SK-MEL-5 (cell line): ENCODE measurements at places on chromosomes 2 and 18. TPM values are rescaled to one million over a fixed set of nuclear protein-coding genes. Genes with fewer than 3 reads are reported as not detected.

DNA sequence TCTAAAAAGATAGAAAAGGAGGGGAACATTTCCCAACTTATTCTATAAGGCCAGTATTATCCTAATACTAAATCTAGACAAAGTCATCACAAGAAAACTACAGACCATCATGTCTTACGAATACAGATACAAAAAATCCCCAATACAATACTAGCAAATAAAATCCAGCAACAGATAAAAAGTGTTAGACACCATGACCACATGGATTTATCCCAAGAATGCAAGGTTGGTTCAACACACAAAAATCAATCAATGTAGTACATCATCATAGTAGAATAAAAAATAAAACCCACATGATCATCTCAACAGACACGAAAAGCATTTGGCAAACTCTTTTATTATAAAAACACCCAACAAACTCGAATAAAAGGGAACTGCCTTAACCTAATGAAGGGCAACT is 18.5 kb downstream of the SLC66A2 start:
- DNase-seq, result no peak

DNA sequence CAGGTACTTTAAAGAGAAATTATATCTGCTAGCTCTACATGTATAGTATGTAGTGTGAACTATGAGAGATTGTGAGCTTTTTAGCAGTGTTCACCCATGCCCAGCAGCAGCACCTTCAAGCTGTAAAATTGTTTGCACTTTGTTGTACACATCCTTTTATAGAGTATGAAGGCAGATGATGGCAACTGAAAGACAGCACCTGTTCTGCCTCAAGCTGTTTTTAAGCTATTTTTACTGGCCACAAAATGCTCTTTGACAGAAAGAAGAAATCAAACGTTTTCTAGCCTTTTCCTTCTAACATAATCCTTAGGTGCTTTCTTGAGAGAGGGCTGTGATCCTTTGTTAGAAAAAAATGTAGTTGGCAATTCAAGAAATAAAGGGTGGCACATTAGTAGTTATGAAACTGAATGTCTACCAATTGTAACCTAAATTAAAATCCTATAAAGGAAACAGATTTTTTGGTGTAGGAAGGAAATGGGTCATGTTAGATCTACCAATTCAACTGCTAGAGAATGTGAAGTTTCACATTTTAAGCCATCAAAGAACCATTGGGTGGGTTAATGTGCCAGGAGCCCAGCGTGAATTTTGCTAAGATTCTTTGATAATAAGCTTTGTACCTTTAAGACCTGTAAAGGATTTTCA is 59.5 kb downstream of the R3HDM1 start:
- no peak for DNase-seq

DNA sequence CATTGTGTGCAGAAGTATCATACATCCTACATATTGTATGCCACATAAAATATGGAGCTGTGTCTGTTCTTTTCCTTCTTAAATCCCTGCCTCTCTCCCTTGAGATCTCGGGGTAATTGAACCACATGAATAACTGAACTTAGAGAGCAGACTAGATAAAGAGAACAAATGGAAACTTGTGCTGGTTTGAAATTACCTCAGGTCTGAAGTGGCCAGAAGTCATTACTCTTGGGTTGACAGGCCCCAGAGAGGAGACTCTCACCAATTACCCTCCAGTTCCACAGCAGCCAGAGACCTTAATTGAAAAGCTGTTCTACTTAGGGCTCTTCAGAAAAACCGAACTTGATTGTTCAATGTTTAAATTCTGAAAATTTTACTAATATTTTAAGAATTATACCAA is 5.0 kb upstream of the ADAM17 start:
- no peak for DNase-seq

DNA sequence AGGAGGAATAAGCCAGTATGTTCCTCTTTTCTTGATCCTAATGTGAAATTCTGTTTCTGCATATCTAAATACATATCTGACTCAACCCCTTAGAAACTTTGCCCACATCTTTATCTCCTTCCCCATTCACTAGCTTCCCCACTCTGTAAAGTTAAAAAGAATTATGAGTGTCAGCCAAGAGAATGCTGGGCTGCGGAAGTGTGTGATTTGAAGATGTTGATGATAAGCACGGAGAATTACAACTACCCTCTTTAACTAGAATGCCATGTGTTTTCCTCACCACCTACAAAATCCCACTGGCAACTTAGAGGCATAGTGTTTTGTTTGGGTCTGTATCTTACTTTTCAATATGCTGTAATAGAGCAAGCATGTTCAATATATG is 490.4 kb upstream of the FANCL start:
- DNase-seq, result no peak

DNA sequence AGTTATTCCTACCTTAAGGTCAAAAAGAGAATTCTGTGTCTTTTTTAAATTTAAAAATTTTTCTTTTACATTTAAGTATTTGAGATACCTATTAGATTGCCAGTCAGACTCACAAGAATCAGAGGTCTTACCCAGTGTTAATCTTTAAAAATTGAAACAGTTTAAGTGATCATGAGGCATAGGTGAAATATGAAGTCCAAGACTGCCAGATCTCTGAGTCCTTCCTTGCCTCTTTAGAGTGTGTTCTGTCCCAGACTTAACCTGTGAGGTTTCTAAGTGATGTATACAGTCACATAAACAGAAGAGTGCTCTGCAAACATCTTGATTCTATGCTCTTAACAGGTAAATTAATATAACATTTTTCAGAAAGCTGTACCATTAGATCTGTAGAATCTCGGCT is 40.6 kb downstream of the ACTR3 start:
- DNase-seq, result no peak

DNA sequence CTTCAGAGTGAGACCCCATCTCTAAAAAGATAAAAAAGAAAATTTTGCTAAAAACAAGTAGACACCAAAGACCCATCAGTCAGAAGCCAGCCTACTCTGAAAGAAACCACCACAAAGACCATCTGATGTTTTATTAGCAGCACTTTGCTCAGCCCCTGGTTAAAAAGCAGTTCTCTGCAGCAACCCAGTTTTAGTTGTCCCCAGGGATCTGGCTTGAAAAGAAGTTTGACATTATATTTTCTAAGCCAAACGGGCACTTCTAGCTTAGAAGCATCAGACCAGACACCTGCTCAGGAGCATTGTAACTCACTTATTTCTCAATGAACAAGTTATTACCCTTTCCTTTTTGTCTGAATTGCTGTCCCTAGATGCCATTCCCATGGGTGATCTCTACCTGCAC is 164.2 kb upstream of the ETAA1 start:
- DNase-seq, result no peak

DNA sequence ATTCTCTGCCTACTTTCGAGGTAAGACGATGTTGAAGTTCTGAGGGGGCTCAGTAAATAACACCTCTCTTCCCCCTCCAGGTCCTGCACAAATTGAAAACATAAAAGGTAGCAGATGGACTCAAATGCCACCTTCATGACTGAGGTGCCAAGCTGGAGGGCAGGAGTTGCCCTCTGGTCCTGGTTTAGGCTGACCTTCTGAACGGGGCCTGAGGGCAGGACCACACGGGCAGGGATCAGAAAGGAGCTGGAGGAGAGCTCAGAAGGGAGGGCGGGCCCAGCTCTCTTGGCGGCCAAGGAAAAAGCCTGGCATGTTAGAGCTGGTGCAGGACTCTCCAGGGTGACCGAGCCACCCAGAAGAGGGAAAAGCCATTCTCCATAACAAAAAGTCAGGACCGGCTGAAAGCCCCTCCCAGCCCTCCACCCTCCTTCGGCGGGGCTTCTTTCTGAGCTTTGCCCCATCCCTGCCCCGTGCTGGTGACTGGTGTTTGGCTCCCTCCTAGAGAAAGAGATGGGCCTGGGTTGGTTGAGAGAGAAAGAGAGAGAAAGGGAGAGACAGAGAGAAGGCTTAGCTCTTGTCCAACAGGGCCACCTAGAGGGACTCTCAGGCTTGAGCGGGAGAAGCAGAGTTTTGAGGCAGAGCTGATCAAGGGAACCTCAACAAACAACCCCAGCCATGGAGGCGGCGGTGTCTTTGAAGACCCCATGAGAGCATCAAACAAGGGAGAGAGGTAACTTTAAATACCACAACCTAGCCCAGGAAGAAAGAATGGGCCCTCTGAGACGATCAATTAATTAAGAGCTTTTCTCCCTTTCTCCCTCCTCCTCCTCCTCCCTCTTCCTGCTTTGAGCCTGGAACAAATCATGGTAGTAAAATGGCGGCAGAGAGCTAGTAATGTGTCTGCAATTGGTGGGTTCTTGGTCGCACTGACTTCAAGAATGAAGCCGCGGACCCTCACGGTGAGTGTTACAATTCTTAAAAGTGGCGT is 50.8 kb downstream of the WIPF1 start:
- DNase-seq, result peak; percentile 94

DNA sequence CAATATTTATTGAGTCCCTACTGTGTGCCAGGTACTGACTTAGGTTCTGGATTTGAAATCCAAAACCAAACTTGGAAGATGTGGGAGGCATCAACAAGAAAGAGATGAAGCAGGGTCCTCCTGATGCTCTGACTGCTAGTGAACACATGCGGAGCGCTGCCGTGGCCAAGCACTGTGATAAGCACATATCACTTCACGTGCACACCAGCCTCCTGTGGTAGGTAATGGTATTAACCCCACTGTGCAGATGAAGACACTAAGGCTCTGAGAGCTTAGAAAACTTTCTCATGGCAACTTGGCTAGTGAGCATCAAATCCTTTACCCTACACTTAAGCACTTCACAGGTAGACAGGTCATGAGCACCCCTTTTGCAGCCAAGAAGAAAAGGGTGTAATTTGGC is 216.1 kb downstream of the HAUS1 start:
- no peak for DNase-seq

- no peak for DNase-seq
These were observed 72.4 kb upstream of the GPC1 start for GRCh38 chr2:240362826-240363745.

DNA sequence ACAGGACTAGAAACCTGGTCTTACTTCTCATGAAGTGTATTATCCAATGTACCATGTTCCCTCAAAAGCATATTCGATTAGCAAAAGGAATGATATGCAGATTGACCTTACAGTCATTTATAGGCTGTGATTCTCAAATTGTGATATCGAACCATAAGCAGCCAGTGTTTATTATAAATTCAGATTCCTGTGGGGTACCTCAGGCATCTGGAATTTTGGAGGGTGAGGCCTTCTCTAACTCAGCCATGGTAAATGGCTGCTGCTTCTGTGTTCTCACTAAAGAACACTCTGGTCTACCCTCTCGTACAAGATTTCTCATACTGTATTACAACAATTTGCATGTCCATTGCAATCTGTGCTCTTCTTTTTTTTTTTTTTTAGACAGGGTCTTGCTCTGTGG is 84.5 kb downstream of the PRPF40A start:
- DNase-seq, result no peak

GRCh38 chr2:178865999-178866398 is 58.8 kb upstream of the TTN start:
- DNase-seq, result no peak

- peak; percentile 97 for DNase-seq
These were observed 245.6 kb downstream of the HDAC4 start for GRCh38 chr2:239154971-239155805.

DNA sequence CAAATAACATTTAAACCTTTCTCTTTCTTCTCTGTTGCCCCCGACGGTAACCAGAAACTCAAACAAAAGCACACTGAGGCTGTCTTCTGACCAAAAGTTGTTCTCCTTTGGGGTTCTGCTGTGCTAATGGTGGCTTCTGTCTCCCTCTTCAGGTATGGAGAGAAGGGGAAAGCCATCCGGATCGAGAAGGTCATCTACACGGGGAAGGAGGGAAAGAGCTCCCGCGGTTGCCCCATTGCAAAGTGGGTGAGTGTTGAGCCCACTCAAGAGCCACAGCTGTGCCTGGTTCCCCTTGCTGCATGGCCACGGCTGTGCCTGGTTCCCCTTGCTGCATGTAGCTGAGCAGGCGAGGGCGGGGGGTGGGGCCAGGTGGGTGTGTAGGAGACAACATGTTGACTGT is 67.4 kb downstream of the BOLA3 start:
- no peak for DNase-seq

DNA sequence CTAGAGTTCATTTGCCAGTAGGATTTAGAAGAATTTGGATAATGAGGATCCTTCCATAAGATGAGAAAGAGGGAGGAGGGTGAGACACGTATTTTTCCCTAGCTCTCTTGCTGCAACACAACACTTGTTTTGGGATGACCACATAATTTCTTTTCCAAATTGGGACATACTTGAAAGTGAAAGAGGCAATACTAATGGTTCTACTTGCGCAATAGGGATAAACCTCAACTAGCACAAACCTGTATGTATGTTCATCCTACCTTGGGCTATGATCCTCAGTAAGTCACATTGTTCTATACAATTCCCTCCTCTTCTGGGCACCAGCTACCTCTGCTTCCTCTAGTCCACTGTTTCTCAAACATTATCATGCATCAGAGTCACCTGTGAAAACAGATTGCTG is 1208.8 kb upstream of the LRRTM1 start:
- no peak for DNase-seq

DNA sequence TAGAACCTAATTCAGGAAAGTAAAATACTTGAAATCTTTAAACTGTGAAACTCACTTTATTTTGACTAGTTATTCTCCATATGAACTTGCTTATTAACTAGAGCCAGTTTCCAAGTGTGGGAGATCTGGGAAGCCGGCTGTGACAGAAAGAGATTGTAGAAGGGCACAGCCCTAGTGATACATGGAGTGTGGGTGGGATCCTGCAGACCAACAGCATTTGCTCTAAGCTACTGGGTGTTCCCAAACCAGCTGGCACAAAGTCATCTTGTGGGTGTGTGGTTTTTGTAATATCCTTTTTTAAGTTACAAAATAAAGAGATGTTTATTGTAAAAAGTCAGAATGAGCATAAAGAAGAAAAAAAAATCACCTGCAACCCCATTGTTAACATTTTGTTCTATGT is 3.4 kb downstream of the DUSP19 start:
- no peak for DNase-seq

GRCh38 chr2:201176081-201176481 is 6.9 kb upstream of the CASP10 start:
- DNase-seq, result peak; percentile 90

DNA sequence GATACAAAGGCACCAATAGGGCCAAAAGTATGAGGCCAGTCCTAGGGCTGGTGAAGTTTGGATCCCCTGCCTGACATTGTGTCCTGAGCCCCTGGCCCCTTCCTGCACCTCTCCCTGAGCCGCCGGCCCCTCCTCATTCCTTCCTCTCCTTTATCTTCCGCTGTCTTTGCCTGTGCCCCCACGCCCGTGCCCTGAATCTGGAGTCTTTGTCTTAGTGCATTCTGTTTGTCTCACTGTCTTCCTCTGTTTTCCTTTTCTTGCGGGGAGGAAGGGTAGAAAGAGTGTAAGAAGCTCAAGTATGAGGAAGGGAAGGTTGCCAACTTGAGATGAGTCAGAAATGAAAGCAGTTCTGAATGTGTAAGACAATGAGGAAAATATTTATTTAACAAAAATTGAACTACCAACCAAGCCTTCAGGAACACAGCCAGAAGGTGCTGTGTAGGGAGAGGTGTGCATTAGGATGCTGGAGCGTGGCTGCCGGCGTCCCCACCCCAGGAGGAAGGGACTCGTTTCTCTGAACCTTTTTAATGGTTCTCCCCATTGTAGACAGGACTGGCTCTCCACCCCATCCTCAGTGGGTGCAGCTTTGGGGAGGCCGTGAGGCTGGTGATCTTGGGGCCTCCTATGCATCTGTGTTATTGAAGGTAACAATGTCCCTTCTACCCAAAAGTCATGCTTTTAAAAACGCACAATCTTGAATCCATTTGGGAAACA is 133.1 kb downstream of the NEDD4L start:
- DNase-seq, result peak; percentile 22

MALL gene
- total RNA-seq, result not detected in 2 replicates

CYRIA gene
- 0.05 and 0.11 TPM in 2 replicates for total RNA-seq

AOX1 gene
- 0.29 and 0.61 TPM in 2 replicates for total RNA-seq

SOX11 gene
- not detected in 2 replicates for total RNA-seq

MEX3C gene
- total RNA-seq, result 72.9 and 76.3 TPM in 2 replicates

LDAH gene
- 42.4 and 43.7 TPM in 2 replicates for total RNA-seq

VRK2 gene
- 36.1 and 36.3 TPM in 2 replicates for total RNA-seq

SKOR2 gene
- total RNA-seq, result not detected in 2 replicates

ANKRD23 gene
- total RNA-seq, result 1.8 and 4.0 TPM in 2 replicates
